ENCODE measurements at places on chromosomes 7 and 10.
A peak's percentile ranks its signal among the peaks of the same experiment; 100 is the strongest.

- DNase-seq, result no peak
These were observed 240.0 kb upstream of the IMMP2L start for GRCh38 chr7:111802194-111802772.

- DNase-seq, result no peak
These were observed 179.2 kb upstream of the BET1 start for GRCh38 chr7:94183289-94183749.

DNA sequence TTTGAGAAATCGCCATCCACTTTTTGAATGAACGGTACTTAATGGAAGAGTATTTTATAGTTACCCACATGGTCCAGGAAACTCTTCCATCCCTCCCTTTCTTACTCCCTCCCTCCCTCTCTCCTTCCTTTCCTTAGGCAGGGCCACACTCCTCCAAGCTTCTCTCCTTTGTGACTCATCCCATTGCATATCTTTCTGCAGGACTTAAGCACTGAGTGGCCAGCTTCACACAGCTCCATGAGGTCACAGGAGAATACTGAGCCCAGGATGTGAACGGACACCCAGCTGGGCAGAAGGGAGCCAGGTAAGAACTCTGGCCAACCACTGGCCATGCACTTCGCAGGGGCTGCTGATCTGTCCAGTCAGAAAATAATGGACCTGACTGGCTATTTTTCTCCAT lies 189.7 kb upstream of the ADCY1 start:
- DNase-seq, result no peak

DNA sequence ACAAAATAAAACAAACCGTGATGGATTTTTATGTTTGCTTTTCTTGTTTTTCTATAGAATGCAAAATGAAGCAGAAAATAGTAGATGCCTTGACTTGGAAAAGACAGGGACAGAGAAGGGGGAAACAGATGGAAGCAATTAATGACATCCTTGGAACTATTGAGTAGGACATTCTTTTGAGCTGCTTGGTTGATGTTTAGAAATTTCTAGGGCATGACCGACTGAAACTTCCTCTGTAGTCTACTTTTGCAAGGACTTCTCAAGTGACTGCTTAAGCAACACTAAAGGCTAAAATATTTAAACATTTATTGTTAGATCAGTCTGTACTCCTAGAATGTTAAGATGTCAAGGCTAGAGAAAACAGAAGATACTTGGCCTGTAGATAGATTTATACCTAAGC lies 49.4 kb downstream of the VCL start:
- DNase-seq, result no peak

DNA sequence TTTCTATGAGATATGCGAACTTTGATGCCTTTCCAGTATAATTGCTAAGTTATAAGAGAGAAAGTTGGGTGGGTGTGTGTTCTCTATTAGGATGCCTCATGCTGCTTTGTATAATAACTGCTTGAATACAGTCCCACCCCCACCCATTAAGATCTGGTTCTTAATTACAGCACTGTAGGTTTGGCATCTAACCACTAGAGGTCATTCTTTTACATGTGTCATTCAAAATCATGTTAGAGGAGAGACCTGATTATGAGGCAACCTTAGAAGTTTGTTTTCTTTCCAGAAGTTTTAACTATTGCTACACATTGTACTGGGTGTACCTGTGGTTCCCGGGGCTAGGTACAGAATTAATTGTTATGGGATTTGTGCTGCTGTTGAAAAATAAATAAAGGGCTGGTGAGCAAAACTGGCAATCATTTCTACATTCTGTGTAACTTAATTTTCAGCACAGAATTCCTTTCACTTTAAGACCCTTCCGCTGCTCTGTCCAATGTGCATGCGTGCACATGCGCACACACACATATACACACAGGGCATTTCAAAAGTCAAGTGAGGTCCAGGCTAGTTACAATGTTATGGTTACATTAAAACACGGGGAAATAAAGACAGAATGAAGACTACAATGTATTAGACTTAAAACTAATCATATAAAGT lies 1156.3 kb downstream of the SORCS3 start:
- no peak for DNase-seq

- DNase-seq, result no peak
These were observed 2.0 kb upstream of the ANLN start for GRCh38 chr7:36387435-36388231.

GRCh38 chr7:155724327-155725005 lies 80.0 kb downstream of the RBM33 start:
- DNase-seq, result no peak

GRCh38 chr7:73881352-73882046 lies 20.5 kb downstream of the TMEM270 start:
- no peak for DNase-seq

DNA sequence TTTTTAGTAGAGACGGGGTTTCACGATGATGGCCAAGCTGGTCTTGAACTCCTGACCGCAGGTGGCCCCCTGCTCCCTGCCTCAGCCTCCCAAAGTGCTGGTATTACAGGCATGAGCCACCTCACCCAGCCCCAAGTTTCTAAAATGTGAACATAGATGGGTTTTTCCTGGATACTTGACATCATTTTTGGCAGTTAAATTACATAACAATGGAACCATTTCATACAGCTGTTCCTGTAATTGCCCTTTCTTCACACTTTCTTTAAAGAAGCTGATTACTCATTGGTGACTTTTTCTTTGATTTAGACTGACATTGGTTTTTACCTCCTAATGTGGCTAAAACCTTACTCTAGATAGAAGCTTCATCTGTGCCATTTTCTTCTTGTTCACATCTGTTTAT lies 5.9 kb downstream of the ZKSCAN1 start:
- DNase-seq, result no peak

DNA sequence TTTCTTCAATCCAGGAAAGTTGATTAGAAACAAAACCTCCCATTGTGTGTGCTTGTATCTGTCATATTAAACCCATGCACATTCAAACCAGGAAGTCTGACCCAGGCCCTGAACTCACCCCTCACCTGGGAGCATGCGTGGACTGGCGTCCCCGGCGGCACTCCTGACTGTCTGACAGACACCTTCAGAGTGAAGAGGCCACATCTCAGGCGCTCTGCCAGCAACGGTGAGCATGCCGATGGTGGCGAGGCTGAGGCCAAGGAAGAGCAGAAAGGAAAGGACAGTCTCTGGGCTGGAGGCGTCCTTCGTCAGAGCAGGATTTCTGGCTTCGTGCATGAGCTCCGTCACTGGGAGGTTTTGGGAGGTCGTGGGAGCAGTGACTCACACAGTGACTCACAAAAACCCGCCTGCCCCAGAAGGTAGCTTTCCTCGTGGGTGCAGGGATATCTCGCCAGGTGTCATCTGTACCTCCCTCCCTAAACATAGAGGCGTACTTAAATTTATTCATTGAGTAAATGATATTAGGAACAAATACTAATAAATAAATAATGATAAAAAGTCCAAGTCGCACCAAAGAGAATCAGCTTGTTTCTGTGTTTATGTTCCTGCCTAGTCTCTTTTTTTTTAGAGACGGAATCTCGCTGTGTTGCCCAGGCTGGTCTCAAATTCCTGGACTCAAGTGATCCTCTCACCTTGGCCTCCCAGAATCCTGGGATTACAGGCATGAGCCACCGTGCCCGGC lies 13.5 kb downstream of the IQCE start:
- no peak for DNase-seq

DNA sequence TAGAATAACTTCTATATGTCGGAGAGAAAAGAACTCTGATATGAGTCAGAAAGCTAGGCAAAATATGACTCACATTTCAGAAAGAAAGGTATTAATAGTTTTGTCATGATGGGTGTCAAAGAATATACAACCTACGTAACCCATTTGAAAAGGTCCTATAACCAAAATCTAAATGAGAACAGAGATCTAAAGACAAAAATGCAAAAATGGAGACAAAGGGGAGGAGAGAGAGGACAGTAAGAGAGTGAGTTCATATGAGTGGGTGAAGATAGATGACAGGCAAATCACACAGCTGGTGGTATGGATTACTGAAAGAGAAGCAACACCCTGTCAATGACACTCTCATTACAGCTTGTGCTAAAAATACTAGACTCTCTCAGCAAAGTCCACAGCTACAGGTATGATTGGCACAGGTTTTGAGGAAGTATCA lies 25.6 kb downstream of the ANKMY2 start:
- DNase-seq, result no peak

GRCh38 chr10:66246177-66246576 lies 679.7 kb upstream of the LRRTM3 start:
- DNase-seq, result no peak

- no peak for DNase-seq
These were observed 129.1 kb upstream of the FOXK1 start for GRCh38 chr7:4552985-4553384.

- DNase-seq, result no peak
These were observed 8.5 kb upstream of the UNCX start for GRCh38 chr7:1224086-1224716.

DNA sequence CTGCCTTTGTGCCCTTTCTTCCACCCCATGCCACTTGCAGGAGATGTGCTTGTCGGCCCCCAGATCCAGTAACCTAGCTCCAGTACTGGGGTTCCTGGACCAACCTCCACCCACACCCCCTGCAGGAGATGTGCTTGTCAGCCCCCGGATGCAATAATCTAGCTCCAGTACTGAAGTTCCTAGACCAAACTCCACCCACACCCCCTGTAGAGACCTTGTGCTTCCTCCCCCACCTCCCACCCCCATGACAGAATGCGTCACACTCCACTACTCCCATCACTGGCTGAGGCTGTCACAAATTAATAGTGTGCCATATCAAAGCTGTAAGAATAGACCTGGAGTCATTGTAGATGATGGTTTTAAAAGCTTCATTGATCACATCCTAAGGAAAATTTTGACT lies 185.0 kb downstream of the BICC1 start:
- no peak for DNase-seq

DNA sequence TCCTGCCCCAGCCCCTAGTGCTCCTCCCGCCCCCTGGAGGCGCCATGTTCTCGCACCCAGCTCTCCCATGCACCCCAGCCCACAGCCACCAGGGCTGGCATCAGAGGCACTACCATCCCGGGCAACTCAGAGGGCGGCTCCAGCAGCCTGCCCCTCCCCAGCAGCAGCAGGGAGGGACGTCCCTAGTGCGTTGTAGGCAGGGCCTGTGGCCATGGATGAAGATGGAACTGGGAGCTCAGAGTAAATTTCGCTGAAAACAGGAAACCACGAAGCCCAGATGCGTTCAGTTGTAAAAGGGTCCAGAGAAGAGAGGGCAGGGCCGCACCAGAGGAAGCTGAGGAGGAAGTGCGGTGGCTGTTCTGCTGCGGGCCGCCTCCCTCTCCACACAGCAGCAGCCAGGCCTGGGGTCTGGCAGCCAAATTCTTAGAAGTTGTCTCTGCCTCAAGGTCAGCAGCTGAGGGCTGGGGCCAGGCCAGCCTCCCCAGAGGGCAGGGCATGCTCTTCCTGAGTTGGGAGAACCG lies 24.6 kb downstream of the VSIR start:
- DNase-seq, result peak; percentile 69

DNA sequence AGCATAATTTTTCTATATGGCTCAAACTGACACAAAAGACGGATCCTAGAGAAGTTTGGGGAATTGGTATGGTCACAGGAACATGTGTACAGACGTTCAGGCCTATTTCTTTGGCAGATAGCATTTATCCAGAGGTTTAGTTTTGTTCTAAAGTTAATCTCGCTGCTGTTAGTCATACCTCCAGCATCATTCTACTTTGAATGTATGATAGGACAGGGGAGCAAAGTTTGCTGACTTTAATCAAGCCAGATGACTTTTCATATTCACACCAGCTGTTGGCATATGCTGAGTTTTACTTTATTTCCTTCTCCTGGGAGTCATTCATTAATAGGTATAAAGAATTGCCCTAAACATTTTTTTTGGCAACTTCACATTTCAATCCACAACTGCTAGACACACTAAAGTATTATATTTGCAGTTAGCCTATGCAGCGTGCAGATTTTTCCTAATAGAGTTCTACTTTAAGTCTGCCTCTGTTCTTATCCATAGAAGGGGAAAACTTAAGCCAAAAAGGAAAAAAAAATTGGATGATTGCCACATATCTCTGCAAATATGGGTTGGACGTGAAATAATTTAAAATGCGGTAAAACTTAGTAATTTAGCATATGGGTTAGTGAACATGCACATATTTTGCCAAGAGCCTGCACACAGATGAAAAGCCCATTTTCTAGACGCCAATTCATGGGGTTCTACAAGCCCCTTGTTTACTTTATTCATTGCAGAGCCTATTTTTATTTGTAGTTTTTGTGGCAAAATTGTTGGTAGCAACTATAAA lies 213.1 kb downstream of the C7orf25 start:
- DNase-seq, result no peak

DNA sequence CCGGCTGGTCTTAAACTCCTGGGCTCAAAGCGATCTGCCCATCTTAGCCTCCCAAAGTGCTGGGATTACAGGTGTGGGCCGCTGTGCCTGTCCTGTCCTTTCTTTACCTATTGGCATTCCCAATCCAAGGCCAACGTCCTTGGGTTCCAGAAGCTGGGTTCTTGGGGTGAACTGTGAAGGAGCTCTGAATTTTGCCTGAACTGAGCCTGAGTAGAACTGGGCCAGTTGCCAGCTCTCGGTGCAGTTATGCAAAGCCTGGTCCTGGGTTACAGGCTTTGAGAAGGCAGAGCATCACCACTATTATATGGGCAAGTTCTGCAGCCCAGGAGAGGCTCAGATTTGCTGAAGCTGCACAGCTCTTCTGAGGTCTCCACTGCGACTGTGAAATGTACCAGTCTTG lies 24.6 kb upstream of the SH2D4B start:
- no peak for DNase-seq

- no peak for DNase-seq
These were observed 313.2 kb upstream of the KCND2 start for GRCh38 chr7:119959811-119960210.

GRCh38 chr7:95324431-95324830 lies at the start of gene PON1:
PON1 (minus strand) TSS chr7:95324532; CDS start chr7:95324475, 57 bp downstream.
- DNase-seq, result no peak

DNA sequence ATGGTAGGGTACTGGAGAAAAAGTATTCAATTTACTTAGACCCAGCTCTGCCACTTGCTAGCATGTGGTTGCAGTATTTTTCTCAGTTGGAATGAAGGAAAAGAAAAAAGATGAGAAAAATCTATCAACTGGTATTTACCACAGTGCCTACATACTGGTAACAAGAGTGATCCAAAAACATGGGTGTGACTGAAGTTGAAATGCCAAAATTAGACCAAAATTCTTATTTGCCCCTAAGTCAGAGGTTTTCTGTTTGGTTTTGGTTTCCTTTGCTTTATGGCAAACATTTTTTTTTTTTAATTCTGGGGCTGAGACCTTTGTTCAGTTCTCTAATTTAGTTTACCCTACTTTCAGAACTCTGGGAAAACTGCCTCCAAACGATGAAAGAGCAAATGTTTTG lies 12.3 kb downstream of the HYCC1 start:
- DNase-seq, result no peak

DNA sequence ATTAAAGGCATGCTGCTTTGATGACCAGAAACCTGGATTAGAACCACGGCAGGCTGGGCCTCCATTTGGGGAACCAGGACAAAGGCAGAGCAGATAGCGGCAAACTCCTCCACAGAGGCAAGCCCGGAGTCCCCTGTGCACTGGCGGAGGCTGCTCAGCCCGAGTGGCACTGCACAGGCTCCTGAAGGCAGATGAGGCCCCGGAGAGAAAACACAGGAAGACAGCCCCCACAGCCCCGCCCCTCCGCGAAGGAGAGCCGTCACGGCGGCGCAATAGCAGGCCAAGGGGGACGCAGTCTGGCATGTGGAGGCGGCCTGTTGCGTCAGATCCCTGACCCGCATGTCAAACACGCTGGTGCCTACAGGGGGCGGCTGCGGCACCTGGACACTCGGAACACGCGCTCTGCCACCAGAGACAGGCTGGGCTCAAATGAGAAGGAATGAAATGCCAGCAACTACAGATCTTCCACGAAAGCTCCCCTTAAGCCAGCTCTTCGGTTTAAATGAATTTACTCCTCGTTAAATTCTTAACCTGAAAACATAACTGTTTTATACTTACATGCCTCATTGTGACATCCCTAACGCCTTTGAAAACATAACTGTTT lies 128.5 kb downstream of the MAD1L1 start:
- peak; percentile 51 for DNase-seq
